CD4-positive, alpha-beta T cell treated with Interferon alpha-2 for 1 hour (primary cell): ENCODE measurements at places on chromosomes 1 and 21.

GRCh38 chr1:40909281-40909680 is 47.1 kb upstream of the CITED4 start:
- no peak for DNase-seq

- no peak for DNase-seq
Measured at GRCh38 chr1:85603086-85603880, 22.7 kb downstream of the CCN1 start.

DNA sequence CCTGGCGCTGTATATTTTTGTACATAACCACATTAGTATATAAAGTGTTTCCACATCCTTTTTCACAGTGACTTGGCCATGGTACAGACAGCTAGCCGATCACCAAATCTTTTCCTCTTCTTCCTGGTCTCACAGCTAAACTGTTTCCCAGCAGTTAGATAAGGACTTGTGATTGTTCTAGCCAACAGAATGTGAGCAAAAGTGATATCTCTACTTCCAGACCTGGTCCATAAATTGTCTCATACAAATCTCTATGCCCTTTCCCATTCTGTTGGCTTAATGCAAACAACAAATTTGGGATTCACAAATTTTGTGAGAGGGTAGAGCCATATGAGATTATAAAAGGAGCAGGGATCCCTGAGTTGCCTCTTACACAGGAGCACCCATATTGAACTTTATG is 19.5 kb downstream of the PAFAH2 start:
- no peak for DNase-seq

GRCh38 chr1:177092001-177092400 is 72.5 kb downstream of the ASTN1 start:
- no peak for DNase-seq

DNA sequence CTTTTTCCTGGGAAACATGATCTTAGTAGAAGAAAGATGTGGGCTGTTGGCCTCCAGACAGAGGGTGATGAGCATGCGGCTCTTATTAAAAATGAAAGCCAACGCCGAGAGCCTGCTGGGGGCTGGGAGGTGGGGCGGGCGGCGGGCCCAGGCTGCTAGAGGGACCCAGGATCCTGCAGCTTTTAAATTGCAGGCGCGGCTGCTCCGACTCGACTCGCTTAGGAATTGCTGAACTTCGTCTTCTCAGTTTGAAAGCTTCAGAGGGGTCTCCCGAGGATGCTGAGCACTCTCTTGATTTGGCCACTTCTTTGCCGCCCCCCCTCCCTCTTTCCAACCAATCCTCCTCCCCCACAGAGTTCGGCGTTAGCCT is 1.2 kb downstream of the AGPAT3 start:
- no peak for DNase-seq

GRCh38 chr1:162206749-162207635 is 137.5 kb downstream of the NOS1AP start:
- DNase-seq: no peak

DNA sequence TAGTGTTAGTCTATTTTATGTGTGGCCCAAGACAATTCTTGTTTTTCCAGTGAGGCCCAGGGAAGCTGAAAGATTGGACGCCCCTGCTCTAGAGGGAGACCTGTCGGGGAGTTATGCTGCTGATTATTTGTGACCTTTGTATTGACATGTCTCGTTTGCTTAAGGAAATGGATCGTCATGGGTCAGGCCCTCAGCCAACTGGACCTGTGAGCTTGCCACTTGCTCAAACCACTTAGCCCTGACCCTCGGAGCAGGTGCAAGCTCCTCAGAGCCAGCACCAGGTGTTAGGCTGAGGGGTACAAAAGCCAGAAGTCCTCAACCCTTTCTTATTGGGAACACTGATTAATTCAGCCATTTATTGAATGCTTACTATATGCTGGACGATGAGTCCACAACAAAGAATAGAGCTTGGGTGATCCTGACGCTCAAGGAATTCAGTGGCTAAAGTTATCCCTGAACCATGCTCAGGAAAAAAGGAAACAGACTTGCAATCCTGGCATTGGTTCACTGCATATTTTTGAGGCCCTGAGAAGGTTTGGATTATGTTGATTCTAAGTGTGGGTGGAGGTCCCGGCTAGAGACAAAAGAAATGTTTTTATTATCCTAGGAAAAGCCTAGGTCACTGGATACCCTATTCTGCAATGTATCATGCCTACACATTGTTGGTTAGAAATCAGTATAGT is 19.0 kb downstream of the TGFB2 start:
- DNase-seq: no peak

DNA sequence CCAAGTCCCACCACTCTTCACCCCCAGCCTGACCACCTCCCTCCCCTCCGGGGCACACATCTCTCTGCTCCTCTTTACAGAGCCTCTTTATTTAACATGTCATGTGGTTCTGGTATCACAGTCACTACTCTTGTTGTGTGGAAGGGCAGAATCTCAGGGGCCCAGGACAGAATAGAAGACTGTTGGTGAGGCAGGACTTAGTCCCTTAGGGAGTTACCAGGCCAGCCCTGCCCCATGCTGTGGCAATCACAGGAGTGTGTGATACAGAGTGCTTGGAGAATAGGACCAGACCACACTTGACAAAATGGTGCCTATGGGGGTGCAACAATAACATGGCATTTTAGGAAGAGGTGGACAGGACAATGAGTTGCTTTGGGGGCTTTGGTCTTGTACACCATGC is 43.0 kb upstream of the CRNN start:
- DNase-seq: no peak

GRCh38 chr21:41865002-41865777 is 14.0 kb downstream of the PRDM15 start:
- no peak for DNase-seq

DNA sequence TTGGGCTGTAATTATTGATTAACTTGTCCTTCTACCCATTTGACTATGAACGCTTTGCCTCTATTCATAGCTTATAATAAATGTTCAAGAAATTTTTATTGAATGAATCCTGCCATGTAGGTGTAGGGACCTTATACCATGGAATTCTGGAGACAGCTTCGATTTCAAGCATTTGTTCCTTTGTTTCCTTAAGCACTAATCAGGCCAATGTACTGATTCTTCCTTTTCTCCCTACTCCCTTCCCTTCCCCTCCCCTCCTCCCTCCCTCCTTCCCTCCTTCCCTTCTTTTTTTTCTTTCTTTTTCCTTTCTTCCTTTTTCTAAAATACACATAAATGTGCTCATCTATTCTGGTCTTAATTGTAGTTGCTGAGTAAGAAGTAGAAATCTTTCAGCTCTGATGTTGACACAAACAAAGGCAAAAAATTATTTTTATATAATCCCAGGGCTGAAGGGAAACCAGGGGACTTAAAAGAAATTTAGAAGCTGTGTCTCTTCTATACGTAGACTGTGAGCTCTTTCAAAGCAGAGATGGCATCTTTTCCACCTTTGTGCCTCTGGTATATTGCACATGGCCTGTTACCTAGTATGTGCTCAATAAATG is 24.9 kb upstream of the DNM3 start:
- no peak for DNase-seq

GRCh38 chr21:41600556-41600955 is 92.6 kb upstream of the TMPRSS2 start:
- no peak for DNase-seq

DNA sequence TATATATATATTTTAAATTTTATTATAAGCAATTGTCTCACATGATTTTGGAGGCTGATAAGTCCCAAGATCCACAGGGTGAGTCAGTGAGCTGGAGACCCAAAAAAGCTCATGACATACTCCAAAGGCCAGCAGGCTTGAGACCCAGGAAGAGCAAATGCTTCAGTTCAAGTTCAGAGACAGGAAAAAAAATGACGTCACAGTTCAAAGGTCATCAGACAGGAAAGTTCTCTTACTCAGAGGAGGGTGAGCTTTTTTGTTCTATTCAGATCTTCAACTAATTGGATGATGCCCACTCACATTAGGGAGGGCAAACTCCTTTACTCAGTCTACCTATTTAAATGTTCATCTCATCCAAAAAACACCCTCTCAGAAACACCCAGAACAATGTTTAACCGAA is 18.2 kb downstream of the RXRG start:
- DNase-seq: no peak

- DNase-seq: no peak
Measured at GRCh38 chr1:116962987-116963639, 38.4 kb upstream of the CD101 start.

DNA sequence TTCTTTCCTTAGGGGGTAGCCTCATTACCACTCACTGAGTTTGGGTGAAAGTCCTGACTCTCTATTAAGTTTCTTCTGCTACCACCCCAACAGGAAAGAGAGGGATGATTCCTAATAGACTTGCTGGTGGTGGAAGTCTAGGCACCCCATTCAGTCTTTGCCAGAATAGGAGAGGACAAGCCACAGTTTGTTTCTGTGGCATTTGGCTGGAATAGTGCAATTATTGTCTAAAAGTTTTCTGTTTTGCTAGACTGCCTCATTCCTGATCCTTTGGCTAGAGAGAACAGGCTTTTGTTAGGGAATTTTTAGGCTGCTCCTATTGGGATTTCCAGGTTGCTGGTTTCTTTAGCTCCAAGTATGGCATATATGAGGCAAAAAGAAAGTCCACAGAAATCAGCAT is 9.9 kb upstream of the HJV start:
- no peak for DNase-seq

- no peak for DNase-seq
Measured at GRCh38 chr21:16534408-16535101, 804.8 kb downstream of the USP25 start.

DNA sequence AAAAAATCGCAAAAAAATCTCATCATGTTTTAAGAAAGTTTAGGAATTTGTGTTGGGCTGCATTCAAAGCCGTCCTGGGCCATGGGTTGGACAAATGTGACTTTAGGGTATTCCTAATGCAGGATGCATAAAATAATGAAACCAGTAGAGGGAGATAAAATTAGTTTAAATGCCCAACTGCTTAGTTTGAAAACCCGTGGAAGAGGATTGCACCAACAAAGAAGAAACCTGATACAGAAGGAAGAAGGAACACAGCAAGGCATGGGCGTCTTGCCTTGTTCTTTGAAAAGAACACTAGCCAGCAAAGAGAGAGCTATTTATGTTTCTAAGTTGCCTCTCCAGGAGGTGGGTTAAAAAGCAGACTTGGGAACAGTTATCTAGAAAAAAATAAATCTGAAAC is 37.9 kb downstream of the WDR3 start:
- no peak for DNase-seq

- DNase-seq: no peak
Measured at GRCh38 chr1:86175756-86176155, 19.2 kb upstream of the COL24A1 start.

DNA sequence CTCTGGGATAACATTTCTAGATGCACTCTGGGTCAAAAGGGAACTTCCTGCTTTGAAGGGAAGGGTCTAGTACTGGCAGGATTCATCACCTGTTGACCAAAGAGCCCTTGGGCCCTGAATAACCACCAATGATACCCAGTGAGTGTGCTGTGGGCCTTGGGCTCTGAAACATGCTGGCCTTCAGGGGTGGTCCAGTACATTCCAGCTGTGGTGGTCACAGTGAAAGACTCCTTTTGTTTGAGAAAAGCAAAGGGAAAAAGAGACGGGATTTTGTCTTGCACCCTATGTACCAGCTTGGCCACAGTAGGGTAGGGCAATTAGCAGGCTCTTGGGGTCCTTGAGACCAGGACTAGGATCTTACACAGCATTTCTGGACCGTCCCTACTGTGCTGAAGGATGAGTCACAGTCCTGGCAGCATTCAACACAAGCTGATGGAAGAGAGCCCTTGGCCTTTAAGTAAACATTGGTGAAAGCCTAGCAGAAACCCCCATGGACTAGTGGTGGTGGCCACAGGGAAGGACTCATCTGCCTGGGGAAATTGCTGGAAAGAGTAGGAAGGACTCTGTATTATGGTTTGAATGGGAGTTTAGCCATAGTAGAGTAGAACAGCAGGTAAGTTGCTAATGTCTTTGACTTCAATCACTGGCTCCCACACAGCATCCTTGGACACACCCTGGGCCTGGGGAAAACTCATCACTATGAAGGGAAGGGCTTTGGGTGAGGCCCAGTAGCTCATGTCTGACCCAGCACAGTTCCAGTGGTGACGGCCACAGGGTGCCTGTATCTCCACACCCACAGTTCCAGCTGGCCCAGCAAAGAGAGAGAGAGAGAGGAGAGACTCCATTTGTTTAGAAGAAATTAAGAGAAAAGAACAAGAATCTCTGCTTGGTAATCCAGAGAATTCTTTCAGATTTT is 87.5 kb downstream of the COL24A1 start:
- DNase-seq: no peak

- DNase-seq: no peak
Measured at GRCh38 chr1:201505503-201505890, 1.4 kb downstream of the CSRP1 start.

GRCh38 chr1:32878183-32878582 is 7.5 kb upstream of the FNDC5 start:
- DNase-seq: no peak

DNA sequence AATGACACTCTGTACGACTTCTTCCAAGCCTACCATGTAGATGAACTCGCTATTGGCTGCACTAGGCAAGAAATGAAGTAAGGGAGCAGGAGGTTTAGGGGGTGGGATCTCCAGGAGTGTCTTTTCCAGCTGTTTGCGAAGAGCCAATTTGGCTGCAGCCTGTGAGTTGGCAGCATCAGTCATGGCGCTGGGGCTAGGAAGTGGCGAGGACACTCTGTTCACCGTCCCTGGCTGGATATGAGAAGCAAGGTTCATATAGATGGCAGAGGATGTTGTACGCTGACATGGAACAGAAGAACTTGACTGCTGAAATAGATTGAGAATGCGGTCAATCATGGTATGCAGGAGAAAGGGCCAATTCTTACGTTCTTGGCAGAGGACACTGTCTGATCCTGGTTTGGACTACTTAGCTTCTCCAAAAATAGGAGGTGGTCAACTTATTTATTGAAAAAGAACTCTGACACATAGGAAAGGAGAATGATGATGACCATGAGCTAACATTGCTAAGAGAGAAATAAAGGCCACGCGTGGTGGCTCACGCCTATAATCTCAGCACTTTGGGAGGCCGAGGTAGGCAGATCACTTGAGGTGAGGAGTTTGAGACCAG is 41.2 kb downstream of the SLC27A3 start:
- DNase-seq: no peak

GRCh38 chr1:112625696-112626095 is 6.1 kb downstream of the CAPZA1 start:
- DNase-seq: no peak

DNA sequence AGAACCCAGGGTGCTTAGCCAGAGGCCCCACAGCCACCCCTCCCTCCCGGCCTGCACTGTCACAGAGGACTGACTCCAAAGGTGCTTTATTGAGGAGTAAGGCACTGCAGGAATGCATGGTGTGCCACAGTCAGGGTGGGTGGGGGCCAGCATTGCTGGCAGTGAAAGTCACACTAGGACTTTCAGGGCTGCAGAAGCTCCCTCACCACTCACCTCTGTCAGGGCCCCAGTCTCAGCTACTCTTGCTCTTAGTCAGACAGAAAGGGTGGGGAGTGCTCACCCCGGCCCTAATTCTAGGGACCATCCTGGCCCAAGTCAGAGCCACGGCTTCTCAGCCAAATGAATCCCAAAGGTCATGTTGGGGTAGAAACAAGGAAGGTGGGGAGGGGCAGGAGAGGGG is 19.4 kb downstream of the KNCN start:
- no peak for DNase-seq

- no peak for DNase-seq
Measured at GRCh38 chr1:13829152-13829769, 129.3 kb downstream of the PRDM2 start.

GRCh38 chr21:29321217-29321616 is 22.5 kb downstream of the BACH1 start:
- DNase-seq: no peak

GRCh38 chr1:152777510-152778137 is 2.7 kb downstream of the LCE1F start:
- DNase-seq: no peak

GRCh38 chr1:174433451-174433850 is 14.3 kb upstream of the GPR52 start:
- no peak for DNase-seq
